ENCODE measurements at places on chromosomes 11 and 22.
A peak's percentile ranks its signal among the peaks of the same experiment; 100 is the strongest.

- no peak for DNase-seq
Observed at GRCh38 chr11:123822032-123822431, 15.9 kb upstream of the OR6M1 start.

GRCh38 chr11:111283945-111284481, 14.3 kb upstream of the POU2AF3 start:
- DNase-seq, result no peak

DNA sequence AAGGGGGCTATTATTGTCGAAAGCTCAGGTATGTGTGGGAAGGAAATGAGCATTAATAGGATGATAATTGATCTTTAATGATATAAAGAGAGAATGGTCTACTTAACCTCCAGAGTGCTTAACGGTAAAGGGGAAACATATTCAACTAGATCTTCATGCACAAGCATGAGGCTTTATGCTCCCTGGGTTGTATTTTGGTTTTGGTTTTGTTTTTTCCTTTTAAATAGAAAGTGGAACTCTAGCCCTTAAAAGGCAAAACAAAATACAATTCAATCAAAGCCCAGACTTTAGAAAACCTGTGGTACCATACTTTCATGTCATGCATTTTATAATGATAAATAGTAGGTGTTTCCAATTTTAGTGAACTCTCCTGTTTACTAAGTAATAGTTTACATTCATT, 622.7 kb downstream of the METTL15 start:
- no peak for DNase-seq

- DNase-seq, result no peak
Observed at GRCh38 chr11:109026891-109027489, 362.1 kb downstream of the DDX10 start.

- no peak for DNase-seq
Observed at GRCh38 chr22:50612528-50613221, 12.1 kb downstream of the MAPK8IP2 start.

DNA sequence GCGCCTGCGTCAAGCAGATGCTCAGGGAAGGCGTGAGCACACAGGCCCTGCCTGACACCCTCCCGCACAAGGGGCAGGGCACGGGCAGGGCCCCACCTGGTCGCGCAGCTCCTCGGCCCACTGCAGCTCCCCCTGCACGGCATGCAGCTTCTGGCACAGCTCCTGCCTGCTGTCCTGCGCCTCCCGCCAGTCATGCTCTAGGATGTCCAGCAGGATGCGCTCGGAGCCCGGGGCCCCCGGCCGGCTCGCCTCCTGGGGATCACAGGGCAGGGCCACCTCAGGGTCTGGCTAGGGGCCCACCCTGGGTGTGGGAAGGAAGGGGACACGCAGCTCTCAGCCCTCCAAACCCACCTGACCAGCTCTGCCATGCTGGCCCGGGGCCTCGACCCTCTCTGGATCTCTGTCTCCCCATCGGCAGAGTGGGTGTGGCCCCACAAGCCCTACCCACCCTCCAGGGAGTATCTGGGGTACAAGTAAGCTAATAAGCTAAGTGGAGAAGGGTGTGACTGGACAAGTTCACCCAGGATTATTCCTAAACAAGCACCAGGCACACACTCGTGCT, 10.7 kb downstream of the CARD10 start:
- no peak for DNase-seq

DNA sequence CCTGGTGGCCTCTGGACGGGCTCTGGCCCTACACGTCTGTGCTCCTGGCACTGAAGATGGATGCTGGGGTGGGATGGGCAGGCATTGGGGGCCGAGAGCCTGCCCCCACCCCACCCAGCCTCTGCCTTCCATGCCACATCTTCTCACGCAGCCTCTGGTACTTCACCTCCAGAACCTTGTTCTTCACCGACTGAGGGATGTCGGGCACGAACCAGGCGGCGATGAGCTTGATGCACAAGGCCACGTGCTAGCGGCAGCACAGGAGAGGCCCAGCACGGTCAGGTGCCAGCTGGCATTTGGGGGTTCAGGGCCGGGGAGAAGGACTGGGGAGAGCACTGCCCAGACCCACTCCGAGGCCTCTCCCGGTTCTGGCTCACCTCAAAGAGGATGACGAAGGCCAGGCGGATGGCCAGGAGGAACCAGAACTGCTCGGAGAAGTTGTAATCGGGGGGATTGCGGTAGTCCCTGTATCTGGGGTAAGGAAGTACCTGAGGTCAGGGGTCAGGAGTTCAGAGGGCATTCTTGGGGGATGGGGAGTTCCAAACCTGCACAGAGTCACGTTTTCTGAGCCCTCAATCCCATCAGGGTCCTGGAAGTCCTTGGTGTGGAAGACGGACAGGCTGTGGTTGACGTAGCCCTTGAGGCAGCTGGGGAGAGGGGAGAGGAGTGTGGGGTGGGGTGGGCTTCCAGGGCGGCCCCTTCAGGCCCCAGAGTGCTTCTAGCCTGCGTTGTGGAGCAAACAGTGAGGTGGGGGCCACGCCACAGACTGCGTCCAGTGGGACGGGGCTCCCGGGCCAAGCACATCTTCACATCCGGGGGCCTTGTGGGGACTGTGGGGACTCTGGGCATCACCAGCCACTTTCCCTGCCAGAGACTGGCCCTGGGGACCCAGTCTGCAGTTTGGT, 3.8 kb upstream of the SIGIRR start:
- DNase-seq, result no peak

DNA sequence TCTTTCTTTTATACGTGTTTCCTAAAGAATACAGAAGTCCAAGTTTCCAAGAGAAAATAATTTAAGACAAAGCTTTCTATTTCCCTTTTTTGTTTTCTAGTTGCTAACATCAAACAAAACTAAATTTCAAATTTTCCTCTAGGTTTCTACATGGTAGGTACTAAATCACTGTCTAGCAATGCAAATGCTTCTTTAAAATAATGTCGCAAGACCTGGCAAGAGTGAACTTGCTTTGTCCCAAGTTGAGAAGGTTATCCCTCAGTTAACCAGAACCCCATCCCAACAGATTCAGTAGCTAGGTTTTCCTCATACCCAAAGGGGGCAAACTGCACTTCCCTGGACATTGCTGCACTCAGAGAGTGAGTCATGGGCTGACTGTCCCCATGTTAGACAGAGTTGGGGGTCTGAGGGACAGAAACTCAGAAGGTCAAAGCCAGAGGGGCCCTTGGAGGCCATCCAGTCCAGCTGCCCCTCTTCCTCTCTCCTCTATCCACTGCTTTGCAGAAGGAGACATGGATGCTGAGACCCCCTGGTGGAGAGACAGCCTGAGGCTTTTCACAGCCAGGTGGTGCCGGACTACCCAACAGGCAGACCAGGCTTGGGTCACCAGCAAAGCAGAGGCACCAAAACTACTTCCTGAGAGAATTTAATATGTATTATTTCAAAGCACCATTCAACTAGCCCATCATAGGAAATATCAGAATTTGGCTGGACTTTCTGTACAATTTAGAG, 23.1 kb downstream of the OR2AT4 start:
- DNase-seq, result no peak

DNA sequence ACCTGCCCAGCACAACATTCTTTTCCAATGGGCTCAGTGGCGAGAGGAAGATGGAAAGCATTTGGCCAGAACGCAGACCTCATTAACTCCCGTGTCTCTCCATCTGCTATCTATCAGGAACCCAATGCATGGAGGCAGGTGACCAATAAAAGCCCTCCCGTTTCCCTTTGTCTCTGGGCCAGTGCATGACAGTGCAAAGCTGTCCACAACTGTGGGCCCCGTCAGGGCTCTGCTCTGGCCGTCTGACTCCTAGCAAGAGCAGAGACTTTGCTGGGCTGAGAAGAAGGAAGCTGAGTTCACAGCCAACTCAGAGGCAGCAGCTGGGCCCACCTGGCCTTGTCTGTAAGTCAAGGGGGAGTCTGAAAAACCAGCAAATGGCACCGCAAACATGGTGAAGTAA, 177.8 kb downstream of the TENM4 start:
- DNase-seq, result no peak

DNA sequence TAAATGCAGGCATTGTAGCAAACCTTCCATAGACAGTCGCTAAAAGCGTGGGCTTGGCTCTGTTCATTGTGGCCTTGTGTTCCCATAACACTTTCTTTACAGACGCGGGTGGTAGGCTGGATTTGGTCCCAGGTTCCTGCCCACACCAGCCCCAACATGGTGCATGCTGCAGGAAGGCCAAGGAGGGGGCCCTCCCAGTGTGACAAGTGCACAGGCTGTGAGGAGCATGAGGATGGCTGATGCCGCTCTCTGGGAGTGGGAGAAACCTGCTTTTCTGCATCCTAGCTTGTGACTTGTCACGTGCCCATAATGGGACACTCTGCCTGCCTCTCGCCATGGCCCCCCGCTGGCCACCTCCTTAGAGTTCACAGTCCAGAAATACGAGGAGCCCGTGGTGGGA, 161.8 kb upstream of the B3GAT1 start:
- no peak for DNase-seq

- no peak for DNase-seq
Observed at GRCh38 chr11:722346-722811, 16.3 kb downstream of the EPS8L2 start.

GRCh38 chr22:42661985-42662831, 13.0 kb upstream of the CYB5R3 start:
- DNase-seq, result no peak

GRCh38 chr11:70210051-70210501, 7.0 kb downstream of the FADD start:
- peak; percentile 6 for DNase-seq

- no peak for DNase-seq
Observed at GRCh38 chr11:62725646-62726045, 1.6 kb downstream of the HNRNPUL2 start.

DNA sequence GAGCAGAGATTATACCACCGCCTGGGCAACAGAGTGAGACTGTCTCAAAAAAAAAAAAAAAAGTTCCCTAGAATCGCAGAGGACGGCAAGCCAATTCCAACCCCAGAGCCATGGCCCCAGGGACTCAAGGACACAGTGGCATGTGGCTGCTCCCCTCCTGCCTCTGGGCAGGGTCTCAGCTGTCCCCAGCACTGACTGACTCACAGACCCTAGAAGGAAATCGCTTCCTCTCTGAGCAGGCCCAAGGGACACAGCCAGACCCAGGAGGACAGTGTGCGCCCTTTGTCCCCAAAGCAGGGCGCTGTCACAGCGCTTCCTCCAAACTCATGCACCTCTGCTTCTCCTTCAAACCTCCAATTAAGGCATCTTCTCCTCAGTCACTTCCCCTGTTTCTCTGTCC, 2.3 kb downstream of the PACSIN3 start:
- no peak for DNase-seq

GRCh38 chr11:2369320-2369719, 7.8 kb upstream of the CD81 start:
- DNase-seq, result no peak

DNA sequence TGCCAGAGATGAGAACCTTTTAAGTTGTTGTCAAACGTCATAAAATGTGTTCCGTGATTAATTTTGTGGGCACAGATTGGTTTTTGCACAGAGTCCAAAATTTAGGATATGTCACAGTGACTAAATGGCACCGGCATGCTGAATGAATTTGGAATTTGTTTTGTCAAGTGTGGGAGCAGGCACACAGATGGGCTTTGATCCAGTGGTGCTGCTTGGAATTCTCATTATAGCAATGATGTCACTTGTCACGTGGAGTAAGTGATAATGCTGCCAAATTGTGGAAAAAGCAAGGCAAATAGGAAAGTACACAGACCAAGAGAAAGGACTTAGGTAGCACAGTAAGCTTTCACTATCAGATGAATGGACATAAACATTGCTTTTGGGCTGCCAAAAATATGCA, 8.0 kb upstream of the LIN7C start:
- no peak for DNase-seq

GRCh38 chr22:30017375-30018223, 62.7 kb upstream of the HORMAD2 start:
- no peak for DNase-seq

GRCh38 chr22:24076091-24076867, 65.2 kb downstream of the CABIN1 start:
- no peak for DNase-seq

- DNase-seq, result no peak
Observed at GRCh38 chr11:77472991-77473800, 698 bp downstream of the PAK1 start.

- no peak for DNase-seq
Observed at GRCh38 chr11:113176599-113177360, 137.6 kb upstream of the TTC12 start.

- DNase-seq, result no peak
Observed at GRCh38 chr11:16606784-16607674, 131.4 kb upstream of the C11orf58 start.

DNA sequence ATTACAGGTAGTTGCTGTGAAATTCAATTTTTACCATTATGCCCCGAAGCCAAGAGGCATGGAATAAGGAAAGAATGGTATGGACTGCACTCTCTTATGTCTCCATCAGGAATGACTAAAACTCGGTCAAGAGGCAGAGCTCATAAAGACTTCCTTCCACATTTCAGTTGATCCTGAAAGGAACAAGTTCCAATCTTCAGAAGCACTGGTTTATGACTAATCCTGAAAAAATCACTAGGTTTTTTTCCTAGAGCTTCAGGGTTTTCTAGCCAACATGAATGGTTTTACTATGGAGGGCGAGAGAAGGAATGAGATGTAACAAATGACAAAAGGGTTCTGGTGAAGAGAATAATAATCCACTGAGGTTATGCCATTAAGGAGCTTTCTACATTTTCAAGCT, 832.2 kb downstream of the NTM start:
- no peak for DNase-seq

DNA sequence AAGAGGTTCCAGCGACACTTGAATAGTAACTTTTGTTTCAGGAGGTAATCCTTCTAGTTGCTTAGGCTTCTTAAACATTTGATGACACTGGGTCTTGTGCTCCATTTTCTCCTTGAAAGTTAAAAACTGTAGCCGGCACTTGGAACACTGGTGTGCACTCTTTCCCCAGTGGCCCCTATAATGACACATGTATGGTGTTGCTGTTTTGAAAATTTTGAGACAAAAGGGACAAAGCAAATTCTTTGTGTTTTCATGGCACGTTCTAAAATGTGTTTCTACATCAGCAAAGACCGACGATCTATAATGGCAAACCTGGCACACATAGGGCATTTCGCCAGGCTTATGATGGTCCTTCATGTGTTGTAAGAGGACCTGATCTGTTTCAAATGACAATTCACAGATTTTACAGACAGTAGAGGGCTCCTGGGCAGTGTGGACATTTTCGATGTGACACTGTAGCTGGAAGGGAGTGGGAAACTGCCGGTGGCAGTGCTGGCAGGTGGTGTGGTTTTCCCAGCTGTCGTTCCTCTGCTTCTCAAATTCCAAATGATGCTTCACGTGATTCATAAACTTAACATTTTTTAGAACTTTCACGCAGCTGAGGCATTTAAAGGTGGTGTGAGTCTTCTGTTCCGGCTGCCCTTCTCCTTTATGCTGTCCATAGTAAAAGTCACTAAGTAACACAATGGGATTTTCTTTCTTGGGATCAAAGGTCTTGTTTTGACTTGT, 20.5 kb downstream of the ZNF280B start:
- no peak for DNase-seq

Data from epithelial cell of prostate (primary cell).